ENCODE measurements at places on chromosomes 3 and 15. TPM values are rescaled to one million over a fixed set of nuclear protein-coding genes. Genes with fewer than 3 reads are reported as not detected.

Gene RIOX2
- 25.0 TPM for total RNA-seq

Gene SNTN
- total RNA-seq: not detected

Gene HIGD2B
- not detected for total RNA-seq

Gene TGFBR2
- 41.9 TPM for total RNA-seq

Gene EPHA6
- 2.9 TPM for total RNA-seq

- DNase-seq: peak; percentile 36
- H3K27ac ChIP-seq: peak overlapping the region; percentile 91
- peaks cover 26% of the 10 kb centered on the region for H3K4me1 ChIP-seq
- no peaks in the 10 kb centered on the region for H3K27me3 ChIP-seq
- peak overlapping the region; percentile 47 for H3K4me3 ChIP-seq
Measured at GRCh38 chr3:71305231-71306206, 278.0 kb downstream of the FOXP1 start.

DNA sequence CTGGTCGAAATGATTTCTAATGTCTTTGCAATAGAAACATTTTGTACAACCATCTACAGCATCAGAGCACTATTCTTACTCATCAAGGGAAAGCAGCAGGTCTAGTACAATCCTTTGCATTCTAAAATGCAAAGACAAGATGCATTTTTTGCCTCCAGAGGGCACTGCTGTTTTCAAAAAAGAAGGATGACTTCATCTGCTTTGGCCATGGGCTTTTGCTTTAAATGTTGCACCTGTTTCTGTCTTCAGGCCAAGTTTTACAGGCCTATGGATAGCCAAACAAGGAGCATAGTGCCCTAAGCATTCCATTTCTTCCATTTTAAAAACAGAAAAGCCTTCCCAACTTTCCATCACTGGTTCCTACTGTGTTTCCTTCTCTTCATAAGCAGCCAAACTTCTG, 3.4 kb downstream of the PARP9 start:
- no peak overlapping the region for H3K4me3 ChIP-seq
- H3K27me3 ChIP-seq: no peaks in the 10 kb centered on the region
- no peaks in the 10 kb centered on the region for H3K36me3 ChIP-seq
- no peak overlapping the region for H3K27ac ChIP-seq
- 0 out of 2 replicates have a peak, but pooled peaks cover 3% of the 10 kb centered on the region for H3K4me1 ChIP-seq
- DNase-seq: peak; percentile 41

DNA sequence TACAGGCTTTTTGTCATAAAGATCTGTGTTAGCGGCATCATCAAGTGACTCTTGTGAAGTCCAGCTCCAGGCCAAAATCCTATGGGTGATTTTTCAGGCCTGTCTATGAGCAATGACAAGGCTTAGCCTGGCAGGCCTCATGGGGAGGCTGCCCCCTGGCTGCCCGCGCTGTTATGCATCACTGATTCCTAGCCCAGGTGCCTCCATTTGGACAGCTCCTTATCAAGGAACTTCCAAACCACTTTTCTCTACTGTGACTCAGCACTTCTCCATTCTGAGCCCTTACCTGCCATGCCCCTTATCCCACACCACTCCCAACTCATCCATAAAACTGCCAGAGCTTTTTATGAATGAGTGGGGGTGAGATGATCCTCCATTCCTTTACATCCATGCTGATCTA, 91.5 kb upstream of the C3orf80 start:
- no peak overlapping the region for H3K4me3 ChIP-seq
- no peaks in the 10 kb centered on the region for H3K36me3 ChIP-seq
- peaks cover 8% of the 10 kb centered on the region for H3K4me1 ChIP-seq
- DNase-seq: peak; percentile 42
- no peaks in the 10 kb centered on the region for H3K27me3 ChIP-seq

DNA sequence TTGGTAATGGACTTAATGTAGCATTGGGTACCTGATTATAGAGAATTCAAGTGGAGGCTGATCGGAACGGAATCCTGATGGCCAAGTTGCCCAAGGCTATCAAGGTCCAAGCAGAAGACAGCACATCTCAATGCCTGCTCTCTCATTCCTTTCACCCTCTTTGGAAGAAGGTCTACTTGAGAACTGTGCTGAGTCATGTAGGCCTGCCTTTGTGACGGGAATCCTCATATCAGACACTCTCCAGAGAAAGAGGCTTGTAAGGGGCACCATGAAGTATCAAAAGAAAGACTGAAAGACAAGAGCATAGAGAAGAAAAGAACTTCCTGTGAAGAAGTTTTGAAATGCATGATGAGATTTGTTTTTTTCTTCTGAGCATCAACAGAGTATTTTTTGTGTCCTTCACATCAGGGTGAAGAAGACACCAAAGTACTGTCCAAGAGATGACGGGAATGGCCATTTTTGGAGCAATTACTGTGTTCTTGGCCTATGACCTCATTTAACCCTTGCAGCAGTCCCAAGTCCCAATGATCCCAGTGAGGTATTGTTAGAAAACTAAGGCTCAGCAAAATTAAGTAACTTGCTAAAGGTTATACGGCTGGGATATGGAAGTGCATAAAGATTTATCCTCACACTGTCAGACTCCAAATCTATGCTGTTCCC, 13.2 kb upstream of the LARP6 start:
- no peak for DNase-seq
- no peaks in the 10 kb centered on the region for H3K36me3 ChIP-seq
- H3K27me3 ChIP-seq: no peaks in the 10 kb centered on the region
- no peaks in the 10 kb centered on the region for H3K4me1 ChIP-seq
- H3K4me3 ChIP-seq: no peak overlapping the region

DNA sequence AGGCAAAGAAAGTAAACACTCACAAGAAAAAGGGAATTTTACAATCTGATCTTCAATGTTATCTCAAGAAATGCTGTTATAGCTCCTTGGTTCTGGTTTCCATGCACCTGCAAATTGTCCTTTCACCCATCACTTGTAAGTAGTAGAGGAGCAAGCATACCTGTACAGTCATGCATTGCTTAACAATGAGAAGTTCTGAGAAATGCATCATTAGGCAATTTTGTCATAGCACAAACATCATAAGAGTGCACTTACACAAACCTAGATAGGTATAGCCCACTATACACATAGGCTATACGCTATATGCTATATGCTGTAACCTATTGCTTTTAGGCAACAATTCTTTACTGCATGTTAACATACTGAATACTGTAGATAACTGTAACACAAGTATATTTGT, 672.3 kb downstream of the FHIT start:
- no peak overlapping the region for H3K27ac ChIP-seq
- H3K4me3 ChIP-seq: no peak overlapping the region
- H3K36me3 ChIP-seq: no peaks in the 10 kb centered on the region
- H3K27me3 ChIP-seq: no peaks in the 10 kb centered on the region

GRCh38 chr15:25408428-25408827, 30.4 kb downstream of the UBE3A start:
- no peak overlapping the region for H3K4me3 ChIP-seq
- no peaks in the 10 kb centered on the region for H3K36me3 ChIP-seq
- no peak for DNase-seq
- no peaks in the 10 kb centered on the region for H3K4me1 ChIP-seq
- H3K27ac ChIP-seq: no peak overlapping the region

- no peak overlapping the region for H3K4me3 ChIP-seq
- no peaks in the 10 kb centered on the region for H3K27me3 ChIP-seq
- H3K4me1 ChIP-seq: no peaks in the 10 kb centered on the region
- DNase-seq: no peak
- no peaks in the 10 kb centered on the region for H3K36me3 ChIP-seq
Measured at GRCh38 chr15:49383266-49383665, 39.8 kb upstream of the FGF7 start.

- DNase-seq: no peak
- H3K27me3 ChIP-seq: no peaks in the 10 kb centered on the region
- no peak overlapping the region for H3K27ac ChIP-seq
- H3K4me1 ChIP-seq: no peaks in the 10 kb centered on the region
Measured at GRCh38 chr15:52243286-52243685, 52.1 kb upstream of the GNB5 start.

DNA sequence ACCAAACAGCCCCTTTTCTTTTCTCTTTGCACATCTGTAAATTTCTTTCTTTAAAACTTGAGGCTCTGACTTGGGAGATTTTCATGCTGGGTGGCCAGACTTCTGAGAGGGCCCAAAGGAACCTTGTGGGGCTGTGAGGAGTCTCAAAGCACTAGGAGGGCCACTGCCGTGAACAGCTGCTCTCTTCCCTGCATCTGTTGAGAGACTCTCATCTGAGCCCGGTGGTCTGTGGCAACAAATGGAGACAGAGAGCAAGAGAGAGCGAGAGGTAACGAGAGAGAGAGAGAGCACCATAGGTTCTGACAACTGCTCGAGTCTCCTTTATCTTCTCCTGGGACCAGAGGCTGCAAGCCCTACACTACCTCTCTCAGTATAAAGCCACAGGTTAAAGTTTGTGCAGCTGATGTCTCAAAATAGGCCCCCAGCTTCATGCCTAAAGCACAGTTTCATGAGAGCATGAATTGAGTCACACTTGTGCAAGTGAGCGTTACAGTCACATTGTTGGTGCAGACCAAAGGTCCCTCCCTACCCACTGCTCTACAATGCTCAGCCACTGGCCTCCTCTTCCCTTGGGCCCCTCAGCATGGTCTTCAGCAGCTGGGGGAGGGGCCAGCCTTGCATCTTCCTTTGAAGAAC, 60.7 kb downstream of the ZNF621 start:
- H3K4me1 ChIP-seq: no peaks in the 10 kb centered on the region
- H3K27me3 ChIP-seq: no peaks in the 10 kb centered on the region
- no peak overlapping the region for H3K27ac ChIP-seq
- DNase-seq: no peak
- H3K36me3 ChIP-seq: no peaks in the 10 kb centered on the region

DNA sequence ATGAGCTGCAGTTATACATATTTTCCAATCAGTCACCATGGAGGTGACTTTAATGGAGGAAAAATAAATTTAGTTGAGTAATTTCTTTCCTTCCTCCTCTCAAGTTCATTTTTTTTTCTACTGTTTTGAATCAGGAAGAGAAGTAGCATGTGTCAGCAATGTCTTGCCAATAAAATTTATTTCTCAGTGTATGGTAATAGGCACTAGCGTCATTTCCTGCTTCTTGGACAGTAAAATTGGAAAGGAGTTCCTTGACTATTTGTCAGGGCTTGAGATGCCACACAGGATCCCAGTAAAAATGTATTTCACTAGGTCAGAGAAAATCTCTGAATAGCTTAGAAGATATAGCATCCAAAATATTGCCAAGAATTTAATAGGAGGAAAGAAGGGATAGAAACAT, 605.9 kb downstream of the ROBO1 start:
- H3K27ac ChIP-seq: no peak overlapping the region
- no peaks in the 10 kb centered on the region for H3K4me1 ChIP-seq
- no peak overlapping the region for H3K4me3 ChIP-seq
- DNase-seq: no peak
- H3K27me3 ChIP-seq: no peaks in the 10 kb centered on the region
- H3K36me3 ChIP-seq: no peaks in the 10 kb centered on the region

DNA sequence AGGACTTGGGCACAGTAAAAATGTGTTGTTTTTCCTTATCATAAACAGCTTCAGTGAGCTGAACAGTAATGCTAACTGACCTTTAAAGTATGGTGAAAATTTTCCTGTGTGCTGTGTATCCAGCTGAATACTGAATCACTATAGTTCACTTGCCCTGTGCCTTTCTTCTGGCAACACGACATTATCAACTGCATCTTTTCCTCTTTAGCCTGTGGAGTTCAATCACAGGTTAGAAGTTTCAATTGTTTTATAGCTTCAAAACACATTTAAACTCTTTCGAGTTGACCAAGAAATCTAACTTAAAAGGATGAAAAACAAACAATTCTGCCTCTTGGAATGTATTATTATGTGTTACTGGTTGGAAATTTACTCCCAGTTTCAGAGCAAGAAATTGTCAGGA, 1120.7 kb upstream of the ALCAM start:
- no peaks in the 10 kb centered on the region for H3K36me3 ChIP-seq
- no peaks in the 10 kb centered on the region for H3K27me3 ChIP-seq
- no peak overlapping the region for H3K4me3 ChIP-seq
- no peak for DNase-seq
- no peaks in the 10 kb centered on the region for H3K4me1 ChIP-seq

DNA sequence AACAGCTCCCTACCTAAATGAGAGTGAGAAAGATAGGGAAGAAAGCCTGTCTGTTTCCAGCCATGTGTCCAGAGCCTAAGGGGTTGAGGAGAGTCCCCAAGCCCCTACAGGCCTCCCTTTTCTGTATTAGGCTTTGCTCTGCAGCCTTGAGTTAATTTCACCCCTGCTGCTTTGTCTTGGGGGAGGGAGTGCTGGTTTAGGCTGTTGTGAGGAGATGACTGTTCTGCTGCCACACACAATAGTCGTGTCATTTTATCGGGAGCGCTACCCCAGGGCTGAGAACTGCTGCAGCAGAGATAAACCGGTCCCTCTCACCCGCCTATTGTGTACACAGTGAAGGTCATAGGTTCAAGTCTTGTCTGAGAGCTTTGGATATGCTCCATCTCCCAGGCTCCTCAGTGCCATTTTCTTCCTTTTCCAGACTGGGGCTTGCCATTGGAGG, 1.4 kb downstream of the ZNF609 start:
- peak overlapping the region; percentile 76 for H3K27ac ChIP-seq
- DNase-seq: peak; percentile 38
- peak overlapping the region; percentile 63 for H3K4me3 ChIP-seq
- H3K4me1 ChIP-seq: peaks cover 33% of the 10 kb centered on the region

DNA sequence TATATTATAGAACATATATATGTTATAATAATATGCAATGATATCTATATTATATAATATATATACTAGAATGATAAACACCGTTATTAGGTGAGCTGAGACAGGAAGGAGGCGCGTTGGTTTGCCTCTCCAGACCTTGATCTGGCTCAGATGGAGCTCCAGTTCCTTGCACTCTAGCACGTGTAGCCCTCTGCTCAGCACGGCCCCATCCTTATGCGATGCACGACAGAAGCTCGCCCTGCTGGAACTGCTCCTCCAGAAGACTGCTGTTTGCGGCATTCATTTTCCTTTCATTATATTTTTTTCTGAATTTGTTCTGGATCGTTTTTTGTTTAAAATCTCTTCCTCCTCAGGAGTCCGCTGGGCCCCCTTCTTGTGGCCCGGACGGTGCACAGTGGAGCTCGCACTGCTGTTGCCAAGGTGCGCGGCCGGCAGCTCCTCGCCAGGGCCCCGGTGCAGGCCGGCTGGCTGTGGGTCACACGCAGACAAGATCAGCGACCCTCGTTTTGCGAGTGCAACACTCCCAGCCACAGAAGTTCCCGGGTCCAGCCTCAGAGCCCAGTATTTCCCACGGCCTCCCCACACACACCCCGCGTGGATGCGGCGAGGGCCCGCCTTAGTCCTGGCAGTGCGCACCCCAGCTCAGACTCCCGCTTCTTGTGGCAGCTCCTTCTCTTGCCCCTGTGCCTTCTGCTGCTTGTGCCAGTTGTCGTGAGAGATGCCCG, 112.2 kb downstream of the CHL1 start:
- DNase-seq: no peak
- no peaks in the 10 kb centered on the region for H3K27me3 ChIP-seq

- no peak overlapping the region for H3K4me3 ChIP-seq
- DNase-seq: no peak
- no peak overlapping the region for H3K27ac ChIP-seq
- H3K36me3 ChIP-seq: no peaks in the 10 kb centered on the region
Measured at GRCh38 chr3:43364494-43364893, 78.2 kb downstream of the SNRK start.

DNA sequence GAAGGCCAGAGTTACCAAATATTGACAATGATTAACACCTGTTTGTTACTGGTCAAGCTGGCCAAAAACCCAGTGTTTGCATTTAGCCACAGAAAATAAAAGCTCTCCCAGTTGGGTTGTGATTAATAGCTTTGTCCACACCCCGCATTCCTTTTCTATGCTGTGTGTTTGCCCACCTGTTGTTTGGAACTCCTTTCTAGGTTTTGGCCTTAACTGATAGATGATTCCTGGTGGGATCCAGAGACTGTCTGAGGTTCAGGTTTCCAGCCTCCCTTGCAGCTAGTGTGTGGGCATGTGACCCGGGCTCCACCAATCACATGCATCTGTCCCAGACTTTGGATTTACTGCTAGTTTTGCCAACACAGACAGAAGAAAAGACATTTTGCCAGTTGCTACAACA, 83.8 kb downstream of the PTPRG start:
- no peak overlapping the region for H3K27ac ChIP-seq
- no peaks in the 10 kb centered on the region for H3K36me3 ChIP-seq
- peaks cover 11% of the 10 kb centered on the region for H3K4me1 ChIP-seq
- DNase-seq: peak; percentile 64
- H3K4me3 ChIP-seq: no peak overlapping the region
- H3K27me3 ChIP-seq: no peaks in the 10 kb centered on the region
